Effector CD4-positive, alpha-beta T cell (primary cell): ENCODE measurements at places on chromosomes 11 and 22.

GRCh38 chr11:115128226-115128625 lies 376.0 kb downstream of the CADM1 start:
- DNase-seq = no peak

DNA sequence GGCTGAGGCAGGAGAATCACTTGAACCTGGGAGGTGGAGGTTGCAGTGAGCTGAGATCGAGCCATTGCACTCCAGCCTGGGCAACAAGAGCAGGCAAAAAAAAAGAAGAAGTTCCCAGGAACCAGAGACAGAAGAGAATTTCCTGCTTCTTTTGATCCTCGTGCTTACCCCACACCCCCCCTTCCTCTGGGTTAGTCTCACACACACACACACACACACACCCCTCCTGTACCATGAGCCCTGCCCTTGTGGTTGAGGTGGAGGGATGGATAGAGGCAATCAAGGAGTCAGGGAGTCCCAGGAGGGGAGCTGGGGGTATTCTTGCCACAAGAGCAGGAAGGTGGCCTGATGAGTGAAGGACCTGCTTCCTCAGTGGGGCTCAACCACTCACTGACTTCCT lies 4.1 kb upstream of the UBE2L6 start:
- no peak for DNase-seq

DNA sequence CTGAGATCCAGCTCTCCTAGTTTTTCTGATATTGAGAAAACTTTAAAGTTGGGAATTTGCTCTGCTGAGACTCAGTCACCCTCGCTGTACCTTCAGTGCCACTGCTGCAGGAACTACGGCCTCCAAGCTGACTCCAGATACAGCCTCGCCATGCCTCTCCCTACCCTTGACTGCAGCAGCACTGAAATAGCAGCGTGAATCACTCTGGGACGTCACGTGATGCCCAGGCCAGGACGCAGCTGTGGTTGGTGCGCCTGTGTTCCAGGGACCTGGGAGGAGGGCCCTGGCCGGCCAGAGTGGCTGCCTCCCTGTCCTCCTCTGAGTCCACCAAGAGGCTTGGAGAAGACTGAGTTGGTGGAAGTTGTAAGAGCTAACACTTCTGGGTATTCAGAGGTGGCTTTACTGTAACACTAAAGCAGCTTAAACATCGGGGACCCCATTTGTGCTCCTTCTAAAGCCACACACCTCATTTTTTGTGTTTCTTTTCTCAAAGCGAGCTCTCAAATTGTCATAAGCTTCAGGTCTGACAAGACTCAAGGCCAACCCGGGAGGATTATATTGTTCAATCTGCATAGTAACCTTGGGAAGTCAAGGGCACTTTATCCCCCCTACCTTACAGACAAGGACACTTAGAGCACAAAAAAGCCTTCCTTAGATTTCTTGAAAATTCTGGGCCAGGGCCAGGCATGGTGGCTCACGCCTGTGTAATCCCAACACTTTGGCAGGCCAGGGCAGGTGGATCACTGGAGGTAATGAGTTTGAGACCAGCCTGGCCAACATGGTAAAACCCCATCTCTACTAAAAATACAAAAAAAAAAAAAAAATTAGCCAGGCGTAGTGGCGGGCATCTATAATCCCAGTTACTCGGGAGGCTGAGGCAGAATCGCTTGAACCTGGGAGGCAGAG lies 4.2 kb upstream of the STIP1 start:
- no peak for DNase-seq

DNA sequence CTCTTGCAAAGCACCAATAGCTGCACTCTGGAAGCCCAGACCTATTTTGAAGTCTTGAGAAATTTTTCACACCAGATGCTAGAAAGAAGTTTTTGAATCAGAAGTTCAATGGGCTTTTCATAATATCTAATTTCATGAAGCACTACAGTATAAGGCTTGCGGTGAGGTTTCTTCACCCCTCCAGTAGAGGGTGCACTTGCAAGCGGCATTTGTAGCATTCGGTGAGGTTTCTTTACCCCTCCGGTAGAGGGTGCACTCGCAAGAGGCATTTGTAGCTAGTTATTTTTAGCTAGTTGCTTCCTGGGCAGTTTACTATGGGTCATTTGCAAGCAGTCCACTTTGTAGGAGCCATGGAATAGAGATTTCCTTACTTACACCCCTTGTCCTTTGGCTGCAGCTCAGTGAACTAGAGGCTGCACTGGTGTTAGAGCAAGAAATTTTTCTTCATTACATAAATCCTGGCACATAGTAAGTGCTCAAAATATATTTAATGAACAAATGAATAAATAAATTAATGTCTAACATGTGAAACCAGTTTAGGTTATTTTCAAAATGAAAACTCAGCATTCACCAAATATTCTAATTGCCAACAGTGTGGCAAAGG lies 7.8 kb upstream of the NOX4 start:
- no peak for DNase-seq

- no peak for DNase-seq
Measured at GRCh38 chr11:120637131-120637530, 125.6 kb downstream of the GRIK4 start.

DNA sequence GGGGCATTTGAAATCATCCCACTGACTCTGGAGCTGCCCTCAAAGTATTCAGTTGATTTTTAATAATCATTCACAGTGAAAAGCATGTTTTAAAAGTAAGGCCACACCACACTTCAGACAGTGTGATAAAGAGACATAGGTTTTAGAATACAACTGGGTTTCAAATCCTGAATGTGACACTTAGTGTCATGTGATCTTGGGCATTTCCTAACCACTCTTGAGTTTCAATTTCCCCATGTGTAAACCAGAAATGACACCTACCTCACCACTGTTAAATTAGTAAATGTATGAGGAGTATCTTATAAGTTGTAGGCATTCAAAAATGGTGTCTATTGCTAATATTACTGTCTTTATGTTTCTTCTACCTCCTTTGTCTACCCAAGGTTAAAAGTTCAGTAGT lies 5.4 kb downstream of the TMEM123 start:
- DNase-seq = no peak

DNA sequence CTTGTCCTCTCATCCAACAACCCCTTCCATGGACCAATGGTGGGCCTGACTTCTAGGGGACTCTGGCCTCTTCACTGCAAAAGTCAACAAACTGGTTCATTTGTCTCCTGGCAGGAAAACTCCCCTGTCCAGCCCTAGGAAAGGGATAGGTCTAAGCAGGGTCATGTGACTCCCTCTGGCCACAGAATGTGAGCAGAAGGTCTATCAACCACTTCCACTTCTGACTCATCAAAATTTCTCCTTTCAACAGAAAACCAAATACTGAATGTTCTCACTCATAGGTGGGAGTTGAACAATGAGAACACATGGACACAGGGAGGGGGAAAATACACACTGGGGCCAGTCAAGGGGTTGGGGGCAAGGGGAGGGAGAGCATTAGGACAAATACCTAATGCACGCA lies 1.3 kb upstream of the ISX start:
- no peak for DNase-seq

GRCh38 chr11:29527391-29527936 lies 489.4 kb downstream of the KCNA4 start:
- no peak for DNase-seq
